ENCODE measurements at places on chromosomes 7 and 10.

- DNase-seq, result peak; percentile 56
These were observed 237.2 kb upstream of the KAT6B start for GRCh38 chr10:74589226-74589673.

DNA sequence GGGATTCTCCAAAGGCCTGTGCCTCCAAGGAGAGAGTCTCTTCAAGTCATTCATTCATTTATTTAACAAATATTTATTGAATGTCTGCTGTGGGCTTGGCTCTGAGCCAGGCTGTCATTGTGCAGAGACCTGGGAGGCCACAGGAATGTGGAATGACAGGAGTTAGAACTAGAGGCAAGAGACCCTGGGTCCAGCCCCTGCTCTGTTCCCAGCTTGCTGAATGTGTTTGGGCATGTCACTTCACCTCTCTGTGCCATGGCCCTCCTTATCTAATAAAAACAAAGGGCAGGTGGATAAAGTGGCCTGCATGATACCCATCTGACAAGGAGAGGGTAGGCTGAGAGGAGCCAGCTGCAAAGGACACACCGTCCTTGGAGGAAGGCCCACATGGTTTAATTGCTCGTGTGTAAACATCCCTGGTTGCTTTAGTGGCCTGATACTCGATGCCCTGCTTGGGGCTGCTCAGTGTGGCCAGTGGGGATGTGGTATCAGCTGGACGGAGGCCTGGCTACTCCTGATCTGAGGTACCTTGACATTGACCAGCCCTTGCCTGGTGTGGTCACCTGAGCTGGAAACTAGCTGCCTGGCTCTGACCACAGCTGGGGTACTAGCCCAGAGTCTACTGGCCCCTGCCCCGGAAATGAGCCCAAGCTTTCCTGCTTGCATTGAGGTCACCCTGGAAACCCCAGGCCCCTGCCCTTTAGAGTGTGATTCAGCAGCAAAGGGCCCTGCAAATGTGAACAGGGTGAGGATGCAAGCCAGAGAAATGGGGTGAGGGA, 116.2 kb downstream of the CDH23 start:
- no peak for DNase-seq

DNA sequence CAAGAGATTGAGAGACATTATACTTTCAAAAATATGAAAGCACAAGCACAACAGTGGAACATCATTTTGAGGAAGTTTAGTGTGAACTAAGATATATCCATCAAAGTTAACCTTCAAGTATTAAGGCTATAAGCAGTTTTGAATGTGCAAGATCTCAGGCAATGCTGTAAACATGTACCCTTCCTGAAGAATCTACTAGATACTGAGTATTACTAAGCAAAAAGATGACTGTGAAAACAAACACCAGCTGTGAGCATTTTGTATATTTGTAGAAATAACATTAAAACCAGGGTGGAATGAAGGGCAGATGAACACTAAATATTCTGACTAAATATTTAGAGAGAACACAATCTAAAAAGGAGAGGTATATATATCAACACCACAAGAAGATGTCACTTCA, 41.3 kb upstream of the ADRA2A start:
- DNase-seq, result no peak

GRCh38 chr7:128073671-128074310, 42.6 kb upstream of the LRRC4 start:
- no peak for DNase-seq

DNA sequence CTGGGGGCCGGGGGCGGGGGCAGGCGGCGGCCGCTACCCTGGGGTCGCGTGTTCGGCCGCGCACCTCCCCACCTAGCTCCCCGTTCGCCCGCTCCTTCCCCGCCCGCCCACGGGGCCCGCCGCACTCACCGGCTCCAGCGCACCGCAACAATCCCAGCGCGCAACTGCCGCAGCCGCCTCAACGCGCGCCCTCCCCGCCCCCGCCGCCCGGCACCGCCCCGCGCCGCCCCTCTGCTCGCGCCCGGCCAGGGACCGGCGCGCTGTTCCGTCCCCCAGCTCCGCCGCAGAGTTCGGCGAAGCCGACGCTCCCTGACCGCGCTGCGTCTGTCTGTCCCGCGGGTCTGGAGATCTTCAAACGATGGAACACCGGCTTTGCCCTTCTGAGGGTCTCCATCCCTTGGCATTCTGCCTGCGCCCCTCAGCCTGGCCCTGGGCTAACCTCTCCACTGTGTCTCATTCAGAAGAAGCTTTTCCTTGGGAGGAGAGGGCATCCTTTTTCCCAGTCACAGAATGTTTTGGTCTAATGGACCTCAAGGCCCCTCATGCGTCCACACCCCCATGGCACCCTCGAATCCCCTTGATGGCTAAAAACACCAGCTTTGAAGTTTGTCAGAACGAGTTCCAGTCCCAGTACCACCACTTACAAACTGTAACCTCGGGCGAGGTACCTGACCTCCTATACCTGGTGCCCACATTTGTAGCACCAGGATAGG, at the start of gene NT5C2:
Gene NT5C2 (minus strand): TSS at position 166 of the 713 bp plus-strand sequence. CDS start 18,314 bp downstream, outside the sequence.
- peak; percentile 60 for DNase-seq

- no peak for DNase-seq
These were observed 33.0 kb upstream of the GALNTL5 start for GRCh38 chr7:151923097-151923876.

- no peak for DNase-seq
These were observed 39.8 kb downstream of the CDH23 start for GRCh38 chr10:71436268-71437125.

GRCh38 chr7:132410861-132411541, 165.3 kb downstream of the PLXNA4 start:
- no peak for DNase-seq

GRCh38 chr10:119522747-119523426, 19.6 kb downstream of the RGS10 start:
- no peak for DNase-seq

GRCh38 chr7:30815951-30816644, 44.9 kb downstream of the MINDY4 start:
- DNase-seq, result no peak

DNA sequence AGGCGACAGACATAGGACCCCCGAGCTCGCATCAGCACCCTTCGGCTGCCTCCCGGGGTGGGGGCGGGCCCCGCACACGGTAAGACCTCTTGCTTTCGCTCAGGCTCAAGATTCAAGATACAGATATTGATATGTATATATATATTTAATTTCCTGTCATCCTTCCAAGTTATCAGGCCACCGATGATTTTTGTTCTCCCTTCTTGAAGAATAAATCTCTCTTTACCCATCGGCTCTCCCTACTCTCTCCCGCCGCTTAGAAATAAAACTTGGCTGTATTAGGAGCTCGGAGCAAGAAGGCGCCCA, 603 bp downstream of the ADRA2A start:
- no peak for DNase-seq

GRCh38 chr10:99304862-99305229, 24.3 kb upstream of the CNNM1 start:
- no peak for DNase-seq

DNA sequence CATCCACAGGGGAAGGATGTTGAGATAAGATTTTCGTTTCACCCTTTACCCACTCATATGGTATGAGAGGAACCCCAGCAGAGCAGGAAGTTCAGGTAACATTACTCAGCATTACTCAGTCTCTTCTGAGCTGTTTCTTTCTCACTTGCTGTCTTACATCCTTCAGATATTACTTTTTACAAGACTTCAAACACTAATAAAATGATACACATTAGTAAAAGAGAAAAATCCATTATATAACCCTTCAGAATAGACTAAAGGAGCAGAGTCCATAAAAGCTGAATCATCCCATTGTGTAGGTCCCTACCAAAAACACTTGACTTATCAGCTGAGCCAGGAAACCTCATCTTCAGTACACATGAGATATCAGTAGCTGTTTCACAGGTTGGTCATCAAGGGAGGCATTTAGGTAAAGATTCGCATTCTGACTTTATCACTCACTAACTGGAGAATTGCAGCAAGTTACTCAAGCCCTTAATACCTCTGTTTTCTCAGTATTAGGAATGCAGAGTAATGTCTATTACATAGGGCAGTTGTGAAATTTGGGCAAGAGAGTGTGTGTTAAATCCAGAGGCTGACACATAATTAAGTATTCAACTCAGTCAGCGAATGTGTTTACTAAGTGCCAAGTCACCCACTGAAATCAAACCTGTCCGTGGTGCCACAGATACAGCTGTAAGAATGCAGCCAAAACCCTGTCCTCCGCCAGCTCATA, 44.7 kb downstream of the KLF6 start:
- DNase-seq, result no peak

DNA sequence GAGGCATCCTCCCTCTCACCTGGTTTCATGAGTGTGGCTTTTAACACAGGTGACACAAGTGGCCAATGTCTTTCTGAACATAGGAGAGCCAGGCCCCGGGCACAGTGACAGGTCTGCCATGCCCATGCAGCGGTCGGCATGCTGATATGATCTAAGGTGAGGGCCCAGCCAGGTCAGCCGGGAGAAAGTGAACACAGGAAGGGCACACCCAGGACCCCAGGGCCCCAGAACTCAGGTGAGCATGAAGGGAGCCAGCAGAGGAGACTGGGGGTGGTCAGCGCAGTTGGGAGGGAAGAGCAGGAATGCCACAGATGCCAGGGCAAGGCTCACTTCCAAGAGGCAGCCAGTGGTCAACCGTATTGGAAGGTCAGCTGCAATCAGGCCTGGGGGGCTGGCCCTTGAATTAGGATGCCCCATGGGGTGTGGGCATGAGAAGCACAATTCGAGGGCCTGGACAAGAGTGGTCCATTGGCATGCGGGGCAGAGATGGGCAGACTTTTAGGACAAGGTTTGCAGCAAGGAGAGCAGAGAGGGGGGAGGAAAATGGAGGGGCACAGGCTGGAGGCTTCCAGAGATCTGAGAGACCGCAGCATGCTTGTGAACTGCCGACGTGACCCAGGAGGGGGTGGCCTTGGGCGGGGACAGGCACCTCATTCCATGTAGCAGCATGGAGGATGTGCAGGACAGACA, 3.9 kb upstream of the INPP5A start:
- DNase-seq, result no peak

DNA sequence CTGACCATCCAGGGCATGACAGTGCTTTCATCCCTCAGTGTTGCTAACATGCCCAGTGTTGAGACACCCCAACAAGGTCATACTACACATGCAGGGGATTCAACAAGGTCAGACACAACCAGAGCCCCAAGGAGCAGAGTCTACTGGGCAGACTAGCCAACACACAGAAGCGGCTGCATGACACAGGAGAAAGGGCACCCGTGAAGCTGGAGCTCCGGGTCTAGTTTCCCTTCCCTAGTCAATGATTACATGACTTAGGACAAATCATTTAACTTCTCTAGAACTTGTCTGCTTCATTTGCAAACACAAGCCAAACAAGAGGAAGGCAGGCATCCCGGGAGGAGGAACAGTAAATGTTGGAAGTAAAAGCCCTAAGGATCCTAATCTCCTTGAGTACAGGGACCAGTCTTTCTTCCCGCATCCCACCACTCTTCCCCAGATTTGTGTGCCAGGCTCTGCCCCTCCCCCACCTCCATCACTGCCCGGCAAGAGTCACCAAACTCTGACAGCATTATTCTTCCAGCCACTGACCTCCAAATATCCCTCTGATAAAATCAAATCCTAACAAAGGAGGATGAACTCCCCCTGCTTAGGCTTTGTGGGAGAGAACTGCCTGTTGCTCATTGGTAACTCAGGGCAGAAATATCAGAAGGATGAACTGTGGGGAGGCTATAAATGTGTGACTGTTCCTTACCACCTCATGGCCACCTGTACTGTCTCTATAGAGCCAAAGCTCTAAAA, 104.3 kb downstream of the KCNMA1 start:
- DNase-seq, result no peak

- DNase-seq, result no peak
These were observed 312.0 kb downstream of the RNLS start for GRCh38 chr10:88270871-88271713.

DNA sequence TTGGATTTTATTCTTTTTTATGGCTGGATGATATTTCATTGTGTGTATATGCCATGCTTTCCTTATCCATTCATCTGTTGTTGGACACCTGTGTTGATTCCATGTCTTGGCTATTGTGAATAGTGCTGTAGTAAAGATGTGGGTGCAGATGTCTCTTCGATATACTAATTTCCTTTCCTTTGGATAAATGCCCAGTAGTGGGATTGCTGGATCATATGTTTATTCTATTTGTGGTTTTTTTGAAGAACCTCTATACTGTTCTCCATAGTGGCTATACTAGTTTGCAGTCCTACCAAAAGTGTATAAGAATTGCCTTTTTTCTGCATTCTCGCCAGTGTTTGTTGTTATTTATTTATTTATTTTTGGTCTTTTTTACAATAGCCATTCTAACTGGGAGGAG, 159.8 kb downstream of the WNT2 start:
- DNase-seq, result no peak

All from T1000 (cell line).